ENCODE measurements at places on chromosomes 1 and 21.

DNA sequence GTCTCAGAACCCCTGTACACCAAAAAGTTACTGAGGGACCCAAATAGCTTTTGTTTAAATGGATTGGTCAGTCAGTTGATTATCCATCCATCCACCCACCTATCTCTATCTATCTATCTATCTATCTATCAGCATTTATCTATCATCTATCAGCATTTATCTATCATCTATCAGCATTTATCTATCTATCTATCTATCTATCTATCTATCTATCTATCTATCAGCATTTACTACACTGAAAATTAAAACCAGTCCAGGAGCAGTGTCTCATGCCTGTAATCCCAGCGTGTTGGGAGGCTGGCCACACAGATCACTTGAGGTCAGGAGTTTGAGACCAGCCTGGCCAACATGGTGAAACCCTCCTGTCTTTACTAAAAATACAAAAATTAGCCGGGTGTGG is 47.1 kb downstream of the CLSTN1 start:
- DNase-seq = no peak

DNA sequence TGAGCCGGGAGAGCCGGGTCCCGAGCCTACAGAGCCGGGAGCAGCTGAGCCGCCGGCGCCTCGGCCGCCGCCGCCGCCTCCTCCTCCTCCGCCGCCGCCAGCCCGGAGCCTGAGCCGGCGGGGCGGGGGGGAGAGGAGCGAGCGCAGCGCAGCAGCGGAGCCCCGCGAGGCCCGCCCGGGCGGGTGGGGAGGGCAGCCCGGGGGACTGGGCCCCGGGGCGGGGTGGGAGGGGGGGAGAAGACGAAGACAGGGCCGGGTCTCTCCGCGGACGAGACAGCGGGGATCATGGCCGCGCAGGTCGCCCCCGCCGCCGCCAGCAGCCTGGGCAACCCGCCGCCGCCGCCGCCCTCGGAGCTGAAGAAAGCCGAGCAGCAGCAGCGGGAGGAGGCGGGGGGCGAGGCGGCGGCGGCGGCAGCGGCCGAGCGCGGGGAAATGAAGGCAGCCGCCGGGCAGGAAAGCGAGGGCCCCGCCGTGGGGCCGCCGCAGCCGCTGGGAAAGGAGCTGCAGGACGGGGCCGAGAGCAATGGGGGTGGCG is 371 bp downstream of the ARID1A start:
- no peak for DNase-seq

DNA sequence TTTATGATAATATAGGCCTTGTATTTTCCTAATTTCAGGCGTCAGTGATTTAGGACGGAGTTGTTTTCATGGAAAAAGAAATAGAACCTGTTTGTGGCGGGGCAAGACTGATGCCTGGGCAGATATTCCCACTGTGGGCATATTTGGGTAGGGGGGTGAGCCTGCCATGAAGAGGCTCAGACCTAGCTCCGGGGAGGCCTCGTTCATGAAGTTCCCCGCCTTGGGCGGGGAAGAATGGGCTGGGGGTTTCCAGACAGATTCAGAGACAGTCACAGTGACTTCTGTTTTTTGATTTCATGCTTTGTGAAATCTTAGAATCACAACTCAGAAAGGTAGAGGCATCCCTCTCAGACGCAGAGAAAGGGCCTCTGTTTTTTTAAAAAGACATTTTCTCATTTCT is 36.1 kb downstream of the RUNX3 start:
- no peak for DNase-seq

DNA sequence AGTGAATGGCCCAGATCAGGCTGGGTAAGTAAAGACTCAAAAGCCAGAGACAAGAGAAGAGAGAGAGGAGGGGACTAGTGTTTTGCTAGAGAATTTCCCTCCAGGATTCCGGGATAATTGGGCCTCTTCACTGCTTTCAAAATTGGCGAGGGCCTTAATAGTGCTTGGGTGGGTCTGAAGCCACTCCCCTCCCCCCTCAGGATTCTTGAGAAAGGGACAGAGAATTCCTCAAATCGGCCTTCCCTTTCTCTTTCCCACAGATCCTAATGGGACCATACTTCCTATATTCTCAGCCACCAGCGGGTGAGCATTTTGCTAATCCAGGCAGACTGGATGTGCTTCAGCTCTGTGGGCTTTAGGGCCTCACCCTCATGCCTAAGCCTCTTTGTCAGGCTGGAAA is 11.9 kb downstream of the SFN start:
- no peak for DNase-seq

GRCh38 chr1:230691615-230692014 is 22.3 kb downstream of the AGT start:
- no peak for DNase-seq

DNA sequence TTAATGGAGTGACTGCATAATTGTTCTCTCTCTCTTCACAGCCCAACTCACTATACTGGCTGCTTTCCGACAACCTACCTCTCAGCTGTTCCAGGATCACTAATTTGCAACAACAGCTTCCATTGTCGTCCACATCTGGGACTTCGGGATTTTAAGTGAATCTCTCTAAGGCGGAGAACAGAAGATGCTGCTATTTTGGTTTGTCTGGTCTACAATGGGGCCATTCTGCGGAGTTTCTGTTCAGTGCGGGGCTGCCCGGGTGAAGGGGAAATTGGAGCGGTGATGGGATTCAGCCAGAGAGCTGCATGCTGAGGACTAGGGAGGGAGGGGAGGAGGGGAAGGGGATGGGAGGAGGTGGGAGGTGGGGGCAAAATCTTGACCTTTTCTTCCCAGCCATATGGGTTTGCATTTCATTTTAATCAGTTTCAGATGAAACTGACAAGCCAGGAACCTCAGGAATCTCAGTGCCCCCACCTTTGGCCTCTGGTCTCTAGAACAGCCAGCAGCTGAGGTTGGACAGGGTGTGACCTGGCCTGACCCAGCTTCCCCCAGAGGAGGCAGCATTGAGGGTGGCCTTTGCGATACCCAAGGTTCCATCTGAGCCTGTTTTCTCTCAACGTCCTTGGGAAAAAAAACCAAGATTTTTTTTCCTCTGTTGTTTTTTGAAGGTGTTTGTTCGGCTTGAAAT is 6.9 kb upstream of the SRP9 start:
- DNase-seq = no peak

DNA sequence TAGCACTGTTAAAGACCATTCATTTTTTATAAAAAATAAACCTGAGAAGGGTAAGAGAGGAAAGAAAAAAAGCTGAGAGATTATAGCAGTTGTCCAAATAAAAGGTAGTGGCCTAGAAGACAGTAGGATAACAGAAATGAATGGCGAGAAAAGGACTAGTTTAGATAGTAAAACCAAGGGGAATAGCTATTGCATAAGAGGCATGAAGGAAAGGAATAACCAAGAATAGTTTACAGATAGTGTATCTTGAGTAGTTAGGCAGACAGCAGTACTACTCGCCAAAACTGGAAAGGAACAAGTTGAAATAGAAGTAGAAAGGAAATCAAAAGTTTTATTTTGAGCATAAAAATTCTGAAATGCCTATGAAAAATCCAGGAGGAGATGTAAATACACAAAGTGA is 70.5 kb downstream of the EIF4G3 start:
- DNase-seq = no peak

GRCh38 chr1:62746086-62746808 is 37.7 kb upstream of the ATG4C start:
- no peak for DNase-seq

All from iPS DF 19.7 (cell line).